ENCODE measurements at places on chromosomes 7 and 10. TPM values are rescaled to one million over a fixed set of nuclear protein-coding genes. Genes with fewer than 3 reads are reported as not detected.

- DNase-seq, result no peak
Observed at GRCh38 chr7:88337572-88337971, 30.9 kb upstream of the STEAP4 start.

- no peak for DNase-seq
Observed at GRCh38 chr10:79937701-79938151, 11.2 kb downstream of the SFTPD start.

GRCh38 chr7:37411444-37412034, 37.1 kb downstream of the ELMO1 start:
- DNase-seq, result no peak

- DNase-seq, result no peak
Observed at GRCh38 chr7:121244120-121244870, 84.5 kb upstream of the WNT16 start.

DNA sequence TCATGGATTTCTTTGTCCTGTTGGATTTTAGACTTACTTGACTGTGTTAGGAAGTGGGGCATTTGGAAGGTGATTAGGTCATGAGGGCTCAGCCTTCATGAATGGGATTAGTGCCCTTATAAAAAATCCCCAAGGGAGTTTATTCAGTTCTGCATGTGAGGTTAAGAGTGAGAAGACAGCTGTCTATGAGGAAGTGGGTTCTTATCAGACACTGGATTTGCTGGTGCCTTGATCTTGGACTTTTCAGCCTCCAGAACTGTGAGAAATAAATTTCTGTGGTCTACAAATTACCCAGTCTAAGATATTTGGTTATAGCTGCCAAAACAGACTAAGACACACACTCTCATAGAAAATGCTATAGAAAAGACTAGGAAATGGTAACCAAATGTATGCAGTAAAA, 724.7 kb upstream of the FZD8 start:
- no peak for DNase-seq

GRCh38 chr7:130971297-130971696, 237.3 kb upstream of the KLF14 start:
- DNase-seq, result no peak

DNA sequence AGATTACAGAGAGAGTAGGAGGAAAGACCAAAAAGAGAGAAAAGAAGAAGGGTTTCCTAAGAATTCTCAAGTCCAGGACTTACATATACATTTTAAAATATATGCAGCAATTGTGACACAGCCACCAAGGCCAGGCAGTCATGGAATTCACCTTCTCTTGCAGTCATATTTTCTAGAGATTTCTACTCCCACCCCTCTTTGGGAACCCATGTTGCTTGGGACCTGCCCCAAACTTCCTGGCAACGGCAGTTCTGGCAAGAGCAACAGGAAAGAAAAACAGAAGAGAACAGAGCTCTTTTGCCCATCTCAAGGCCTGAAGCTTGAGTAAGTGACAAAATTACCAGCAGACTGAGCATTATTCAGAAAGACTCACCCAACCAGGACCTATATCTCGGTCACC, 128.3 kb upstream of the ASAH2 start:
- DNase-seq, result no peak

- no peak for DNase-seq
Observed at GRCh38 chr10:35821339-35821911, 179.3 kb upstream of the FZD8 start.

Gene RNF32
- 0.75 TPM for total RNA-seq

Gene C7orf33
- not detected for total RNA-seq
